ENCODE measurements at places on chromosomes 13 and 19.

- no peak for DNase-seq
Measured at GRCh38 chr19:34507414-34508067, 26.0 kb downstream of the WTIP start.

DNA sequence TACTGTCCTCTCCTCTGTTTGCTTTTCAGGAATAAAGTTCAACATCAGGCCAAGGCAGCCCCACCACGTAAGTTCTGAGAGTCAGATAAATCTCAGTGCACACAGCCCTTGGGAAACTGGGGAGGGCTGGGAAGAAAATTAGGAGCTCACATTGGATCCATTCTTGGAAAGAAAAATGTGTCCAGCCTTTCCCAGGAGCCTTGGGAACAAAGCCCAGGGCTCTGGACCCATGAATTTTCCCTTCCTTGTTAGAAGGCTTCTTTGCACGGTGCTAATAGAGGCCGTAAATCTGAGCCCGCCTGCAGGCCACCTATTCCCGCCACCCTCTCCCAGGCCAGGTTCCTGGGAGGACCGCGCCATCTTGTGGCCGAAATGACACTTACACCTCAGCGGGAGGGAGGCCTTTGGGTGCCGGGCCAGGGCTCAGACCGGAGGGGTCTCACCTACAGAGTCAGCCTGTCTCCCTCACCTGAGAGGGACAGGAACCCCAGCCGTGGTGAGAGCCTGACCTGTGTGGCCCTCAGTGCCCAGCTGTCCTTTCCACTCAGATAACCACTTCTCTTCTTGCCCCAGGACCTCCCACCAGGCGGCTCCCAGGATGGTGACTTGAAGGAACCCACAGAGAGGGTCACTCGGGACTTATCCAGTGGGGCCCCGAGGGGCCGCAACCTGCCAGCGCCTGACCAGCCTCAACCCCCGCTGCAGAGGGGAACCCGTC is 25.1 kb upstream of the KCTD15 start:
- no peak for DNase-seq

GRCh38 chr19:10962863-10963262 is 2.0 kb downstream of the SMARCA4 start:
- DNase-seq = no peak

DNA sequence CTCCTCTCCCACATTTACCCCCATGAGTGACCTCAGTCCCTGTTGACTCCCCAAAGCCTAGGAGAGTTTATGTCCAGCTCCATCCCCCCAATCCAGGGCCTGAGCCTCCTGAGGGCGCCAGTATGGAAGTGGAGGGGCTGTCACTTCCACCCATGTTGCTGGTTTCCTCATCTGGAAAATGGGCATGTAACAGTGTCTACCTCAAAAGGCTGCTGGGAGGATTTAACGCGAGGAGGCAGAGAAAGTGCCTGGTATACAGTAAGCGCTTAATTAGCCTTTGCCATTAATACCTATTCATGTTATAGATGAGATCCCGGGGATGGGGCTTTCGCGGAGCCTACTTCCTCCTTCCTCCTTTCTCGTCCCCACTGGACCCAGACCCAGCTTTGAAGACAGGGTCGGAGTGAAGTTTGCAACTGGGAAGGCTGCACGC is 476 bp downstream of the TYK2 start:
- no peak for DNase-seq

DNA sequence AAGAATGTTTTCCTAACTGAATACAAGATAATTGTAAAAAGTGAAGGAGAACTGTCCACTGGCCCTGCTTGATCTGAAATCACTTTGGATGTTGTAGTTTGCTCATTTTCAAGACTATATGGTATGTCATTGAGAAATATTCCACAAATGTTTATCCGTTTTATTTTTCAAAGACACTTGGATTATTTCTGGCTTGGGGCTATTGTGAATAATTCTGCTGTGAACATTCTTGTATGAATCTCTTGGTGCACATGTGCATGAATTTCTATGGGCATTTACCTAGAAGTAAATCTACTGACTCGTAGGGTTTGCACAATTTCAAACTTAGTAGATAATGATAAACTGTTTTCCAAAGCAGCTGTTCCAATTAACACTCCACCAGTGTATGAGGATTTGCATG is 8.6 kb downstream of the RXFP2 start:
- no peak for DNase-seq

GRCh38 chr19:43782689-43783231 is 2.0 kb upstream of the KCNN4 start:
- DNase-seq = no peak

DNA sequence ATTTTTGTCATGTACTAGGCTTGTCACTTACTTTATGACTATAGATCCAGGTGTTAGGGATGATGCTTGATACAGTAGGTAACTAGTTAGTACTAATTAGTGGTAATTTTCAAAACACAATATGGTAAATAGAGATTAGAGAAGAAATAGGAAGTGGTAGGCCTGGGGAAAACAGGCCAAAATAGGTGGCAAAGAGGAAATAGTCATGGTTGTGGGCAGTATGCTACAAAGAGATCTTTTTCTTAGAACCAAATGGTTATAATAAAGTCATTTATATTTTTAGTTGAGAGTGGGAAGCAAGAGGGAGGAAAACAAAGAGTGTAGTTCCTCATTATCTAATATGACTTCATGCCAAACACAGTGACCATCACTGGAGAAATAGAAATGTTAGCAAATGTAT is 9.1 kb upstream of the VWA8 start:
- DNase-seq = no peak

DNA sequence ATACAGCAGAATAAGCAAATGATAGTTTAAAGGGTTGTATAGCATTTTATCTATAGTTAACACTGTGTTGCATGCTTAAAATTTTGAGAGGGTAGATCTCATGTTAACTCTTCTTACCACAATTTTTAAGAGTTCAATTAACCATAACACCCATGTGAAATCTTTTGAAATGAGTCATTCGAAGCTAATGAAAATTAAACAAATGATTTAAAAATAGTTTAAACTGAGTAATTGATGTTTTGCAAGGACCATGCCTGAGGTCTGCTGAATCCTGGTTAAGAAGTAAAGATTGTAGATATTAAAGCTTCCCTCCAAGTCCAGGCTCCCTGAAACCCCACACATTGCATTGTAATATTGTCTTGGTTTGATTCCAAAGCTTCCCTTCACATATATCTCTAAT is 176.7 kb upstream of the RNF113B start:
- DNase-seq = no peak

All from AG04449 (cell line).